Stimulated activated CD4-positive, alpha-beta T cell treated with anti-CD3 and anti-CD28 coated beads, Interleukin-4, amount 100 ng/mL, for 1 hour (primary cell): ENCODE measurements at places on chromosomes 12 and 14.

DNA sequence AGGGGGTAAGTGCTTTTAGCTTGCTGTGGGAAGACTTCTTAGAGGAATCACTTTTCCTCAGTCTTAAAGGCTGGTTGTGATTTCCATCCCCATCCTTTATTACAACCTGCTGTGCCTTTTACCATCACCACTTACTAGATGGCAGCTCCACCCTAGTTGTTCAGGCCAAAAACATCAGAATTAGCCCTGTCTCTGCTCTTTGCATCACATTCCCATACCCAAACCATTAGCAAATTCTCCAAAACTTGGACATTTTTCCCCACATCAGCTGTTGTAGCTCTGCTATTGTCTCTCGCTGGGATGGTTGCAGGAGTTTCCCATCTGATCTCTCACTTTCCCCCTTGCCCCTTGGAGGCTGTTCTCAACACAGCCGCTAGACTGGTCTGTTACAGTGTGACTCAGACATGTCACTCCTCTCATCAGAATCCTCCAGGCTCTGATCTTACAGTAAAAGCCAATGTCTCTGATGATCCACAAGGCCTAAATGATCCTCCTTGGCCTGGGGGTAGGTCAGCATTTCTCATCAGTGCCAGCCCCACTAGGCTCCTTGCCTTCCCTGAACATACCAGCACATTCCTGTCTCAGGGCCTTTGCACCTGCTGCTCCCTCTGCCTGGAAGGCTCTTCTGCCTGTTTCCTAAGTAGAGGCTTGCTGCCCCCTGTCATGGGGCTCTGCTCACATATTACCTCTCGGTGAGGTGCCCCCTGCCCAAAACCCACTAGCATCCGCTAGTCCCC, 102.5 kb downstream of the BEGAIN start:
- DNase-seq = no peak

DNA sequence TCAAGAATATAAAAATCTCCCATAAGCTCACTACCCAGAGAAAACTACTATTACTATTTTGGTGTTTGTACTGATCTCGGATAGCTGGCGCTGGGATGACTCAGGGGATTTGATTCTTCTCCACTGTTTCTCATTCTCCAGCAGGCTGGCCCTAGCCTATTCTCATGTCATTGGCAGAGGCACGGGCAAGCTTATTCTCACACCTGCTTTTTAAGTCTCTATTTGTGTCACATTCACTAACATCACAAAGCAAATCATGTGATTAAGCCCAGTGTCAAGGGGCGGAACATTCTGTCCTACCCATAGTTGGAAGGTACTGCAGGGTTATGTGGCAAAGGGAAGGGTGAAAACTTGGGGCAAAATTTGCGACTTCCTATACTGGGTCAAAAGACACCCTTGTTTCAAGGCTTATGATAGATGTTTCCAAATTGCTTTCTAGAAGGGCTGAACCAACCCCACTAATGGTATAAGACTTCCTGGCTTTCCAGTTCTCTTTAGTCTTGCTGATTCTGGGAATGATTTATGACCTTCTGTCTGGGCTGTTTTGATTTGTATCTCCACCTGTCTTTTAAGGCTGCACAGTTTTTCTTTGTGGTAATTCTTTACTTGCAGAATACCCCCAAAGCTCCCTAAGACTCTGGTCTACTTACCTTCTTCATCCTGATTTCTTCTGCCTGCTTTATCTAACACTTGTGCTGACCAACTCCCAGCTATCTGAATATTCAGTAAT, 406.4 kb downstream of the NRXN3 start:
- no peak for DNase-seq

GRCh38 chr12:13980538-13981295, 685 bp downstream of the GRIN2B start:
- DNase-seq = no peak

- DNase-seq = no peak
Measured at GRCh38 chr12:106288101-106288493, 14.4 kb upstream of the TCP11L2 start.

GRCh38 chr14:103118663-103119404, 4.4 kb upstream of the TNFAIP2 start:
- DNase-seq = no peak

DNA sequence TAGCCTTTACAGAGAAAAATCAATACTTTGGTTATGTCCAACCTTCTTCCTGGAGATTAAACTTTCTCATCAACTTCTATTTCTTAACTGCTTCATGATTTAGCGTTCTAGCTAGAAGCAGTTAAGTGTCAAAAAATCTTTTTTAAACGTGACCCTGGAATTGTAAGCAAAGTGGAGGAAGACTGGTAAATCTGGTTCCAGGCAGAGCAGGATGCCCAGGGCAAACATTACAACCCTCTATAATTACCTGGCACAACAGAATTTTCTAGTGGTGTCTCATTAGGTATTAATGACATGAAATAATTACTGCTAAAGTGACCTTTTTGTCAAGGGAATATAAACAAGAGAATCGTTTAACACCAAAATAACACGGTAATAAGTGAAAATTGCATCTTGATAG, 320.8 kb downstream of the MED13L start:
- no peak for DNase-seq

GRCh38 chr12:30840715-30841114, 85.8 kb upstream of the TSPAN11 start:
- no peak for DNase-seq

- no peak for DNase-seq
Measured at GRCh38 chr12:115755725-115756085, 521.8 kb downstream of the MED13L start.

- no peak for DNase-seq
Measured at GRCh38 chr14:54194501-54194900, 202.3 kb upstream of the CDKN3 start.

- DNase-seq = no peak
Measured at GRCh38 chr12:1422604-1423315, 171.6 kb downstream of the FBXL14 start.

DNA sequence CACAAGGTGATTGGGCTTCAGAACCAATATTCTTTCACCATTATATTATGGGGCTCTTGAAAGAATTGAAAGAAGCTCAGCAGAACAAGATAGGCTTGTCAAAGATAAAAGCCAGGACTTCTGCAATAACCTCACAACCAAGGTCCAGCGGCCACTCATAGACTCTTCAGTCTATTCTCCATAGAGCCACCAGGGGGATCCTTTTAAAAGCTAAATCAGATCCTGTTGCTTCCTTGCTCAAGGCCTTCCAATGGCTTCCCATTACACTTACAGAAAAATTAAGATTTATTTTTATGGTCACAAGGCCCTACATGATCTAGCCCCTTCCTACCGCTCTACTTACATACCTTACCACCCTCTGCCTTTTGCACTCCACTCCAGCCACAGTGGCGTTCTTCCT, 169.6 kb downstream of the C12orf42 start:
- DNase-seq = no peak

DNA sequence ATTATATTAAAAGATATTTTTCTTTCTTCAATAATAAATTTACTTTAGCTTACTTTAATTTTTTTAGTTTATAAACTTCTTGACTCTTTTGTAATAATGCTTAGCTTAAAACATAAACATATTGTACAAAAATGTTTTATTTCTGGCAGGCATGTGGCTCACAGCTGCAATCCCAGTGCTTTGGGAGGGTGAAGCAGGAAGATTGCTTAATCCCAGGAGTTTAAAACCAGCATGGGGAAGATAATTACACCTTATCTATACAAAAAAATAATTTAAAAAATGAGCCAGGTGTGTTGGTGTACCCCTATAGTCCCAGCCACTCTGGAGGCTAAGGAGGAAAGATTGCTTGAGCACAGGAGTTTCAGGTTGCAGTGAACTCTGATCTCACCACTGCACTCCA, 120.7 kb downstream of the GPHN start:
- no peak for DNase-seq

- DNase-seq = no peak
Measured at GRCh38 chr12:65821336-65821735, 2.9 kb upstream of the HMGA2 start.

GRCh38 chr12:114901316-114901715, 217.3 kb upstream of the TBX3 start:
- no peak for DNase-seq

DNA sequence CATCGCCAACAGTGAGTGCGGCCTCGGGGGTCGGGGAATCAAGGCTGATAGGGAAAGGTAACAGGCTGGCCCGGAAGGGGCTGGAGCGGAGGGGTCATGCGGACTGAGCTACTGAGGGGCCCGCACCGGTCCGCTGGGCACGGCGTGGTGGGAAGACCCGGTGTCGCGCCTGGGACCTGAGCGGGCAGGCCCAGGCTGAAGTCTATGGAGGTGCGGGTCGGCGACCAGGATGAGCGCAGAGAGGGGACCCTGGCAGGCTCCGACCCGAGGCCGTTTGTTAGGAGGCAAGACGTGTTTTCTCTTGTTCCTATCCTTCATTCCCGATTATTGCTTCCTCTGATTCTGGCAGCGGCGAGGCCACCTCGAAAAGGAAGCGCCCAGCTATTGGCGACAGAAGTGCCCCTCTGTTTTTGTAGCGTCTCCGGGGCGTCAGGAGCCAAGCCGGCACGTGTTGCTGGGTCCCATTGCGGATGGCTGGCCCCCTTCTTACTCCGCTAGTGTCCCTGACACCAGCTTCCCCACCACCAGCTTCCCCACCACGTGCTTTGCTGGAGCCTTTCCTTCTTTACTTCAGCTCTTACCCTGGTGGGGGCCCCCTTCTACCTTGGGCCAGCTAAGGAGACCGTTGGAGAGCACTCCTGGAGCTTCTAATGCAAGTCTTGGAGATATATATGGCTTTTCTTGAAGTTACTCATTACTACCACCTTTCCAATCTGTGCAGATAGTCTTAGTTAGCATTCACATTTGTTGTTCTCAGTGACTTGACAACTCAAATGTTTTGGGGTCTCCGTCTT, 653 bp downstream of the PA2G4 start:
- DNase-seq = peak; percentile 33

DNA sequence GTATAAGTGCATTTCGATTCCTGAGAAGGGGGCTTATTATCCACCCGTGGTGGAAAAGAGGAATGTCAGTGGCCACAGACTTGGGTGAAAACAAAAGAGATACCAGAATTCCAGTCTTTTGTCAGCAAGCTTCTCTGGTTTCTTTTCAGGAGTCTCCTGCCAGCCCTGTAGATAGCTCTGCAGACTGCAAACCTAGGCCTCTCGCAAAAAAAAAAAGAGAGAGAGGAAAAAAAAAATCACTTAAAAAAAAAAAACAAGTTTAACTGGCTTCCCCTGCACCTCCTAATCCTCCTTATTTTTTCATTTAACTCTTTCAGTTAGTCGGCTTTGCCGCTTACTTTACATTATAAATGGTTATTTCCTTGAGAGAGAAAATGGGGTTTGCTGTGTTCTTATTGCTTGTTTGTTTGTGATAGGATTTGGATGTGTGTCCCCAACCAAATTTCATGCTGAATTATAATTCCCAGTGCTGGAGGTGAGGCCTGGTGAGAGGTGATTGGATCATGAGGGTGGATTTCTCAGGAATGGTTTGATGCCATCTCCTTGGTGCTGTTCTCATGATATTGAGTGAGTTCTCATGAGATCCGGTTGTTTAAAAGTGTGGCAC, 170.0 kb downstream of the BCL11B start:
- DNase-seq = no peak

DNA sequence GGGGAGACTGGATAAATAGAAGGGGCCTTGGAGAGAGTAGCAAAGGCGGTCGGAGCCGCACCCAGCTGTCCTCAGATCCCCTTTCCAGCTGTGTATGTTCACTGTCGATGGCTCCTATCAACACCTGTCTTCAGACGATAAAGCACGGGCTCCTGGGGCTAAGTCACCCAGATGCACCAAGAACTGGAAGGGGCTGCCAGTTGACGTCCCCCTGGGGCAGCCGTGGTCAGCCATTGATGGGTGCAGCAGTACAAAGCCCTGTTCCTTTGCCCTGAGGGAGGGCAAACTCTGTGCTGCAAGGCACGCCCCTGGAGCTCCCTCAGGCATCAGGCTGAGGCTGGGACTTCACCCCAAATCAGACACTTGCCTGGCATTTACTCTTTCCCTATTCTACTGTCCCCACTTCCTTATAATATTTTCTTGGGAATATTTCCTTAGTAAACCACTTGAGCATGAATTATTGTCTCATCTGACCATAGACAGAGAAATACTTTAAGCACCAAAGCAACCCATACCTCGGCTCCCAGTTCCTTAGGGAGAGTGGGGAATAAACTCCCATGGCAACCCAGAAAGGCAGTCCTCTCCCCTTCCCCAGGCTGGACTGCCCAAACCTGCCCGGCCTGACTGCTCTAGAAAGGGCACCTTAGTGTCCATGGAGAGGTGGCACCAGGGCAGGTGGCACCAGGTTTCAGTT, 59.6 kb upstream of the SCN8A start:
- no peak for DNase-seq

DNA sequence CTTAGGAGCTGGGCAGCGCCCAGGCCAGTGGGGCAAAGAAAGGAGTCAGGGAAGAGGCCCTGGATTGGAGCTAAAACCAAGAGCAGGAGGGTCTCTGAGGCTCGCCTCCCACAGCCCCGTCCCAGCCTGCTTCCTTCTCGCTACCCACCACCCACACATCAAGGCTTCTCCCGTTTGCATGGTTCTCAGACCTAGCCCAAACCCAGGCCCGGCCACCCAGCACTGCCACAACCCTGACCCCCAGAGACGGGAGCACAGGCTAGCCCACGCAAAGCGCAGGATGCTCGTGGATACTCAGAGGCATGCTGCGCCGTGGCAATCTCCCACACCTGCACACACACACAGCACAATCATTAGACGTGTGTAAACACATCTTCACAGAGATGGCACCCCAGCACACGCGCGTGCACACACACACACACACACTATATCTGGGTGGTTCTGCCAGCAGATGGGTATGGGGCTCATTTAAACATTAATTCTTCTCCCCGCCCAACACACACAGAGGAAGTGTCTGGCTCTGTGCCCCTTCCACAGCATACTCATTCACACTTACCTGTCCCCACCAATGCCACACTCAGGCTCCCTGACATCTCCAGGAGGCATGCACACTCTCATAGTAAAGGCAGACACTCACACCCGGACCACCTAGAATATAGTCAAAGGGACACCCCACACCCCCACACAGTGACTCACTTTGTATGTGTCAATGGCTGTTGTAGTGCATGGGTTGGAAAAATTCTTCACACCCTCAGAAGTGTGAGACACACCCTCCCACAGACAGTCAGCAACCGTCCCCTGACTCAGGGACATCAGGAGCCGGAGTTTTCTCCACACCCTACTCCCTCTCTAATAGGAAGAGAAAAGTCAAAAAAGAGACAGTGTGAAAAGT, 1.1 kb downstream of the CARMIL3 start:
- peak; percentile 57 for DNase-seq

DNA sequence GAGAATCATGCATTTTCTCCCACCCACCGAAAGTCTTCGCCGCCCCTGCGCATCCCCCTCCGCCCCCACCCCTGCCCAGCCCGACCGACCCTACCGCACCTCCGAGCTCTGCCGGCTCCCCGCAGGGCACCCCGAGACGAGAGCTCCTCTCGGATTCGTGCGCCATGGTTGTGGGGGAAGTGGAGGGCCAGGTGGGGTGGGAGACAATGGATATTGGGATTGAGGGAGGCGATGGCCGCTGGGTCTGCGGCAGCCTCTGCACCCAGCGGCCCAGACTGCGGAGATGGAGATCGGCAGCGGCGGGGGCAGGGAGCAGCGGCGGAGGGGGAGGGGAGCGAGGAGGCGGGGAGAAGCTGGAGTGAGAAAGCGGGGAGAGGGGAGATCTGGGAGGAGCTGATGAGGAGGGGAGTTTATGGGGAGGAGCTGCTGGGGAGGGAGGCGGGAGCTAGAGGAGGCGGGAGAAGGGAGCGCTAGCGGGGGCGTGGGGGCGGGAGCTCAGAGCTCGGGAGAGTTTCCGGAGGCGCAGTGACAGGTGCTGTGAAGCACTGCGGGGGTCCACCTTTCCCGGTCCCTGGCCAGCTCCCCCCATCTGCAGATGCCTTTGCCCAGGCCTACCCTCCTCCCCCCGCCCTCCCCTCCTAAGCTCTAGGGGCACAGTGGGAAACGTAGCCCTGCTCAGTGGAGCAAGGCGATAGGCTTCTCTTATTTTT, at the start of gene SALL2:
Gene SALL2 (minus strand): TSS at position 385 of the 710 bp plus-strand sequence. CDS start 219 bp downstream, at position 166.
- DNase-seq = peak; percentile 72
